ENCODE measurements at places on chromosomes 5 and 9.
A peak's percentile ranks its signal among the peaks of the same experiment; 100 is the strongest.

GRCh38 chr5:107655831-107656230 is 14.9 kb downstream of the EFNA5 start:
- no peak for DNase-seq

DNA sequence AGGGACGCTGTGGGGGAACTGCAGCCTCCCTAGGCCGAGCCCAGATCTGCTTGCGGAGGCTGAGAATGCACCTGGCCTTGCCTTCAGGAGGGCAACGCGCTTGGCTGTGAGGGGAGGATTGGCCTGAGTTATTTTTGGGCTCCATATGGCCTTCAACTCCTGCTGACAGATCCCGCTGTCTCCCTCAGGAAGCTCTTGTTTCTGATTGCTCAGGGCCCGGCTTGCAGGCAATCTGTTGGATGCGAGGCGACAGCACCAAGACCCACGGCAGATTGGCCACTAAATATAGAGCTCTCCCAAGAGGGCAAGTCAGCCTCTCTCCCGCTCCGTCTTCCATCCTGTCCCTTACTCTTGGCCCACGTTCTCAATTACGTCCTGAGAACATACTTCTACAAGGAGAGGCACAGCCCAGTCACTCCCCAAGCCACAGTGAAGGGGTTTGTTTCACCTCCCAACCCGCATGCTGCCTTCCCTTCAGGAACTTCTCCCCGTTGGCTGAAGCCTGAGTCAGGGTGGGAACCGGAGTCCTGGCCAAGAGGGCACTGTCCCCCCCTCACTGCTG is 53.6 kb downstream of the RASGEF1C start:
- DNase-seq, result no peak

DNA sequence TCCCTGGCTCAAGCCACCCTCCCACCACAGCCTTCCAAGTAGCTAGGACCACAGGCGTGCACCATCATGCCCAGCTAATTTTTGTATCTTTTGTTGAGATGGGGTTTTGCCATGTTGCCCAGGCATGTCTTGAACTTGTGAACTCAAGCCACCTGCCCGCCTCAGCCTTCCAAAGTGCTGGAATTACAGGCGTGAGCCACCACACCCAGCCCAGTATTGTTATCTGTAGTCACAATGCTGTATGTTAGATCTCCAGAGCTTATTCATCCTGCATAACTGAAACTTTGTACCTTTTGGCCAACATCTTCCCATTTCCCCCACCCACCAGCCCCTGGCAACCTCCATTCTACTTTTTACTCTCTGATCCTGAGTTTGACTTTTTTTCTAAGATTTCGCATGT is 37.5 kb downstream of the CREBRF start:
- no peak for DNase-seq

GRCh38 chr5:176810081-176810597 is at the start of gene UNC5A:
UNC5A (plus strand) TSS chr5:176810559; CDS start chr5:176810751, 192 bp downstream.
- peak; percentile 9 for DNase-seq

DNA sequence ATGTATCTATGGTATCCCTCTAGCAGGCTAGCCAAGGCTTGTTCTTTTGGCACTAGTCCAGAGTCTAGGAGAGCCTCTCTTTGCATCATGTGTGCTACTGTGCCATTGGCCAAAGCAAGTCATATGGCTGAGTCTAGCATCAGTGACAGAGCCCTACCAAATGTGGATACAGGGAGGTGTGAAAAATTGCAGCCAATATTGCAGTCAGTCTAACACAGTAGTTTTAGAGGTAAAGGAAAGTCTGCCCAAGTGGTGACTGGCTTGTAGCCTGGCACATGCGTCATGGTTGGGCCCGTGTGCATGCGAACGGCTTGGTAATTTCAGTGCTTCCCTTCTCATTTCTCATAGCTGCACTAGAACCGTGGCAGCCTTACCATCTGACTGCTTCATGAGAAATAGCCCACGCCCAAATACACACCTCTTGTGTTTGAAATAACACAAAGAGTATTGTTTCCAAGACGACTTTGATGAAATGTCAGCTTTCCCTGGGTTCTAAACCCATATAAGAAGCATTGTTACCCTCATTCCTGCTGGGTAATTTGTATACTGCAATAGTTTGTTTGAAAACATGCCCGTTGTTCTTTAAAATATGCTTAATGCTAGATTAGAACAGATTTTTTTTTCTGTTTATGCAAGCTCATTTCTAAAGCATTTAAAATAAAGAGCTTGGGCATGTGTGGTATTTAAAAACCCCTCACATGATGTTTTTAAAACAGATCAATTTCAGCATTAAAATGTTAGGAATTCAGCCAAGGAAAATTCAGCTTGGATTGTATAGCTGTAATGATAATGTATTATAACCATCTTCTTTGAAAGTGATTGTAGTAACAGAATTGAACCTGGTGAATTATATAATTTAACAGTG is 113.2 kb downstream of the TLE4 start:
- DNase-seq, result no peak
